ENCODE measurements at places on chromosomes 16 and 17. TPM values are rescaled to one million over a fixed set of nuclear protein-coding genes. Genes with fewer than 3 reads are reported as not detected.

Gene ZG16
- not detected for total RNA-seq

- no peak for DNase-seq
- H3K4me1 ChIP-seq: no peaks in the 10 kb centered on the region
- no peak overlapping the region for H3K27ac ChIP-seq
- no peak overlapping the region for H3K4me3 ChIP-seq
Observed at GRCh38 chr16:78695391-78695790, 595.9 kb downstream of the WWOX start.

DNA sequence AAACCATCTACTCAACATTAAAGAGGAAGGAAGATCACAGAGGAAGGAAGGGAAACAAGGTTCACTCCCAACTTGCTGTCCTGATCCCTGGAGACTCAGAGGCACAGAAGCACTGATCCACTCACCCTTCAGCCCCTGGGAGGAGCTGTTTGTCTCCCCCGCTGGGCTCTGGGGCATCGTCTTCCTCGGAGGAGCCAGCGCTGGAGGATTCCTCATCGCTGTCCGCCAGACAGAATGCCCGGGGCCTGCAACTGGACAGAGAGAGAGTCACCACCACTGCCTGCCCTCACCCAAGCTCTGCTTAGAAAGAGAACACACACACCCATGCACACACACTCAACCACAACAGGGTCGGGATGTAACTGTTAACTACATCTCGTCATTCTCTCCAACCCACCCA lies 24.8 kb upstream of the ERN1 start:
- H3K36me3 ChIP-seq: peaks cover 29% of the 10 kb centered on the region
- no peak overlapping the region for H3K27ac ChIP-seq
- no peaks in the 10 kb centered on the region for H3K4me1 ChIP-seq
- no peak overlapping the region for H3K4me3 ChIP-seq
- DNase-seq: no peak

- peaks cover 32% of the 10 kb centered on the region for H3K36me3 ChIP-seq
- no peaks in the 10 kb centered on the region for H3K27me3 ChIP-seq
- no peak overlapping the region for H3K4me3 ChIP-seq
- no peak overlapping the region for H3K27ac ChIP-seq
- DNase-seq: no peak
Observed at GRCh38 chr17:12122075-12122474, 101.4 kb downstream of the MAP2K4 start.

- H3K4me3 ChIP-seq: no peak overlapping the region
- no peak overlapping the region for H3K27ac ChIP-seq
- DNase-seq: no peak
- no peaks in the 10 kb centered on the region for H3K27me3 ChIP-seq
Observed at GRCh38 chr17:38464723-38465390, 36.6 kb downstream of the ARHGAP23 start.

Gene HOXB6
- not detected for total RNA-seq

- DNase-seq: no peak
- H3K4me1 ChIP-seq: peaks cover 13% of the 10 kb centered on the region
- H3K27me3 ChIP-seq: no peaks in the 10 kb centered on the region
- no peak overlapping the region for H3K4me3 ChIP-seq
- H3K36me3 ChIP-seq: no peaks in the 10 kb centered on the region
Observed at GRCh38 chr16:81723098-81723723, 55.9 kb upstream of the PLCG2 start.

GRCh38 chr16:47884116-47884725 lies 271.6 kb downstream of the ABCC12 start:
- no peak overlapping the region for H3K4me3 ChIP-seq
- no peak overlapping the region for H3K27ac ChIP-seq
- H3K36me3 ChIP-seq: no peaks in the 10 kb centered on the region
- no peaks in the 10 kb centered on the region for H3K4me1 ChIP-seq
- DNase-seq: no peak

GRCh38 chr17:39700148-39700987 lies 504 bp downstream of the ERBB2 start:
- H3K36me3 ChIP-seq: no peaks in the 10 kb centered on the region
- no peak overlapping the region for H3K27ac ChIP-seq
- no peak for DNase-seq
- H3K4me3 ChIP-seq: no peak overlapping the region
- H3K4me1 ChIP-seq: peaks cover 9% of the 10 kb centered on the region

DNA sequence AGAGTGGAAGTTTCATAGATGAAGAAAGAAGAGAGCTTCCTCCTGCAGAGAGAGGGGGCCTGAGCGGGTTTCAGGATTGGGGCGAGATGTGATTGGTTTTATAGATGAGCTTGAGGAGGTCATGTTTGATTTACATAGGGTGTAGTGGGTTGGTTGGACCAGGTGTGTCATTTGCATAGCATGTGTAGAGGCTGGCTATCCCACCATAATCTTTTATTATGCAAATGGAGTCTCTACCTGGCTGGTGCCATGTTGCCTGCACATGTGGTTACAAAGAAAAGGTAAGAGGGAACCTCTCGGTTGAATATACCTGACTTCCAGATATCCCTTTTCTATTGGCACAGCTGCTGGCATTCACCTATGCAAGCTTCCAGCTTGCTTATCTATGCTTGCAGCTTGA lies 228.1 kb downstream of the BCAS3 start:
- DNase-seq: no peak
- no peak overlapping the region for H3K27ac ChIP-seq
- H3K4me3 ChIP-seq: no peak overlapping the region
- H3K4me1 ChIP-seq: no peaks in the 10 kb centered on the region
- peaks cover 2% of the 10 kb centered on the region for H3K36me3 ChIP-seq

- no peaks in the 10 kb centered on the region for H3K27me3 ChIP-seq
- DNase-seq: no peak
- no peak overlapping the region for H3K4me3 ChIP-seq
Observed at GRCh38 chr17:52648995-52649394, 490.5 kb upstream of the CA10 start.
